ENCODE measurements at places on chromosomes 3 and 15.

DNA sequence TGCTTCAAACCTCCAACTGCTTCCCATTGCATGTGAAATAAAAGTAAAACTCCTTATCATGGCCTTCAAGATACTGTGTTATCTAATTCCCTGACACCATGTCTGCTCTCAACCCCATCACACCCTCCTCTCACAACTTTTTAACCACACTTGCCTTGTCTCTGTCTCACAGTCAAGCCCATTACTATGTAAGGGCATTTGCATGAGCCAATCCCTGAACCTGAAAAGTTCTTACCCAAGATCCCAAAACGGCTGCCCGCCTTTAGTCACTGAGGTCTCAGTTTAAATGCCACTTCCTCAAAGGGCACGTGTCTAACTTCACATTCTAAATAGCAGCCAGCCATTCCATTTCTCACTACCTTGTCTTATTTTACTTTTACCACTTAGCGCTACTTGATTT is 83.1 kb downstream of the SST start:
- no peak for DNase-seq

- no peak for DNase-seq
These were observed 24.9 kb upstream of the ATP2B2 start for GRCh38 chr3:10530241-10530640.

GRCh38 chr3:52442409-52443267 is 2.3 kb downstream of the SEMA3G start:
- no peak for DNase-seq

DNA sequence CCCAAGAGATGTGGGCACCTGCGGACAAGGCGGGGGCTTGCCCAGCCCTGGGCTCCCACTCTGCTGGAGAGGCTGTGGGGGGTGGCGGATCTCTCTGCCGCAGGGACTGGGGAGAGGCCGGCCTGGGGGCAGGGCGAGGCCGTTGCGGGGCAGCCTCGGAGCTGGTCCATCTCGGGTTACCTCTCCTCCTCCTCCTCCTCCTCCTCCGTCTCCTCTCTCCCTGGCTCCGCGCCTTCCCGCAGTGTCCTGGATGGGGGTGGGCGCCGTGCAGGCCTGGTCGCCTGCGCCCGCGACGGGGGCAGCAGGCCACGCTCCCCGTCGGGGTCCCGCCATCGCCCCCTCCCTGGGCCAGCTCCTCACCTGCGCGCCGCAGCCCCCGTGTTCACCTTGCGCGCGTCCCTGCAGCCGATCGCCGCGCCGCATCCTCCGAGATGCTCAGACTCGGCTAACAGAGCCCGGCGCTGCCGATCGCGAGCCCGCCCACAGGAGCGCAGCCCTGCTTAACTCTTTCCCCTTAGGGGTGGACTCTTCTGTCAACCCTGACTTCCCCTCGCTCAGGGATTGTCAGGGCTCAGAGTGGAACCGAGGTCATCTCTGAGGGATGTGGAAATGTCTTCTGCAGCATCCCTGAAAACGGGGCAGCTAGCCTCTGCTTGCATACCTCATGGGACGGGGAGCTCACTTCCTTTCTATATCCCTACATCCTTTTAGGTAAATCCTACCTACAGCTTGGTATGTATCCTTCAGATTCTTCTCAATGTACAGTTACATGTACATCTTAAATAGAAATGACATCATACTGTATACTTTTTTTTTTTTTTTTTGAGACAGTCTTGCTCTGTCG is at the start of gene PRRT3:
TSS of gene PRRT3 (minus strand) at position 447 of the 844 bp plus-strand sequence. CDS start 2,293 bp downstream, outside the sequence.
- no peak for DNase-seq

- no peak for DNase-seq
These were observed 27.3 kb downstream of the ENTPD3 start for GRCh38 chr3:40414270-40414669.

GRCh38 chr15:51736069-51736468 is 1.4 kb downstream of the LYSMD2 start:
- DNase-seq: no peak

GRCh38 chr15:29910068-29910467 is 87.8 kb upstream of the TJP1 start:
- no peak for DNase-seq

DNA sequence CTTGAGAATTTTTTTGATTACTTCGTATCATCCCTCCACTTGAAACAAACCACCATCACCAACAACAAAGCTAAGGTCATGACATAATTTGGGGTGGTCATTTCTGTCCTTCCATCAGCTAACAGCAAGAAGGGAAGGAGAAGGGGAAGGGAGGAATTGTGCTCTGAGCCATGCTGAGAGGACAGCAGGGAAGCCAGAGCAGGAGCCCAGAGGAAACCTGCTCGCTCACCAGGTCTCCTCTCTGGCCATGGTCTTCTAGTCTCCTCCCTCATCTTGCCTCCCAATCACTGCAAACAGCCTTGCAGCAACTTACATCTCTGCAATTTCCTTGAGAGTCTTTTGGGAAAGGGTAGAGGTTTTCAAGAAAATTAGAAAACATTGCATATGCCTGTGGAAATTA is 196.7 kb downstream of the SSR3 start:
- DNase-seq: no peak

GRCh38 chr3:166734734-166735133 is 645.4 kb downstream of the ZBBX start:
- no peak for DNase-seq

DNA sequence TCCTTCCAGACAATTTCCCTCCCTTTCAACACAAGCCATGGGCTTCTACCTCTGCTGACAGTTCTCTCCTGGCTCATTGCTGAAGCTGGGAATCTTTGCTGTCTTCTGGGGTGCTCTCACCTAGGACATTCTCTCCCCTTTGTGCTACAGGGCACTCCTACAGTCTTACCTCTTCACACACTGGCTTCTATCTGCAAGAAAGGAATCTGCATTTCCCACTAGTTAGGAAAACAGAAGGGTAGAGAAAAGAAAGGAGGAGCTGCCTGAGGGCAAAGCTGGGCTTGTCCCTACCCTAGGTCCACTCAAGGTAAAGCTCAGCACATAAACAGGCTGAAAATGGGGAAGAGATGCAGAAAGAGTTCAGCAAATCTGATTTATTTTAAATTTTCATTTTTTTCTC is 5.6 kb upstream of the ARGFX start:
- no peak for DNase-seq

GRCh38 chr3:100754563-100755334 is 45.5 kb downstream of the TFG start:
- DNase-seq: no peak

DNA sequence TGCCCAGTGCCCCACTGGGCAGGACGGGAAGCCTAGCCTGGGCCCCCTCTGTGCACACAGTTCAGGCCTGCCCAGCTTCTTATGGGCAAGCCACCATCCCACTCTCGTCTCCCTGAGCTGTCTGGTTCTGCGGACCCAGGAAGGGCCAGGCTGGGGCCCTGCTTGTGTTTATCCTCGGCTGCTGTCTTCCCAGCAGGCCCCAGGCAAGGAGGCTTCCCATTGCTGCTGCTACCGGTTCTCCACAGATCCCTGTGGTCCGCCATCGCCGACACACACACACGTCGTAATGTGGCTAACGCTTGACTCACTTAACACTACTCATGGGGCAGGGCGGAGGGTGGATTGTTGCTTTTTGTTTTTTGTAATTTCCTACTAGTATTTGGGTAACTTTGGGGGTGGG is 52.4 kb upstream of the SLC6A1 start:
- no peak for DNase-seq

DNA sequence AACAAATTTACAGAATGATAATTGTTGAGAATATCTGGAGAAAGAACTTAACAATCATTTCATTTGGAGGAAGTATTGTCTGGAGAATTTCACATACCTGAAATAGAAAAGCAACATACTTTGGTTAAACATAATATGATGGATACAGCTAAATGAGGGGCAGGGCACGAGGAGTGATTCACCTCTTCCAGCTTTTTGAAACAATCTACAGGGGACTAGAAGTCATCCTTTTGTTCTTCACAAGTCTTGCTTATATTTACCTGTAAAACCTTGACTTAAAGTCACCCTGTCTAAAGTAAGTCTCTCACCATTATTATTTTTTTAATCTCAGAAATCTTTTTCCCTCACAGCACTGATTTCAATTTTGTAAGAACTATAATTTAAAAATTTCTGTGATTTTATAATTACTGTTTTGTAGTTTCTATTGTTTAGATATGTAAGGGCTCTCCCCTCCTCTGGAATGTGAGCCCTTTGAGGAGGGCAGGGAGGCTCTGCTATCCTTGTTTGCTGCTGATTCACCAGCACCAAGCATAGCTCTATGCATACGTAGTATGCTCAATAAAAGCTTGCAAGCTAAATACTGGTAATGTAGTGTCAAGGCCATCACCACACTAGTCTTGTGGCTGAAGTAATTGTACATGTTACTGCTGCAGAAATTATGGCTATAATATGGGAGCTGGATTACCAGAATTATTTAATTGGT is 193.9 kb upstream of the THRB start:
- no peak for DNase-seq

- DNase-seq: no peak
These were observed 54.9 kb upstream of the SNRK start for GRCh38 chr3:43231276-43232000.

DNA sequence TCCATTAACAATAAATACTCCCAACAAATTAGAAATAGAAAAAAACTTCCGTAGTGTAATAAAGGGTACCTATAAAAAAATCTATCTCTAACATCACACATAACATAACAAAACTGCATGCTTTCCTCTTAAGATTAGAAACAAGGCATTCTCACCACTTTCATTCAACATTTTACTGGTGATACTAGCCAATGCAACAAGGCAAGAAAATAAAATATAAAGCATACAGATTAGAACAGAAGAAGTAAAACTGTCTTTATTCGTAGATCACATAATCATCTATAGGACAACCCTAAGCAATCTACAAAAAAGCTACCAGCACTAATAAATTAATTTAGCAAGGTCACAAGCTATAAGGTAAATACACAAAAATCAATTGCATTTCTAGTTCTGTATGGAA is 107.1 kb downstream of the PLD1 start:
- no peak for DNase-seq

GRCh38 chr15:98610991-98611390 is 37.3 kb upstream of the IGF1R start:
- no peak for DNase-seq

- DNase-seq: no peak
These were observed 109.4 kb upstream of the THSD4 start for GRCh38 chr15:71005895-71006294.

- DNase-seq: no peak
These were observed 64.7 kb downstream of the ISG20 start for GRCh38 chr15:88703533-88703932.

GRCh38 chr15:68057758-68058157 is 3.6 kb downstream of the PIAS1 start:
- DNase-seq: no peak

DNA sequence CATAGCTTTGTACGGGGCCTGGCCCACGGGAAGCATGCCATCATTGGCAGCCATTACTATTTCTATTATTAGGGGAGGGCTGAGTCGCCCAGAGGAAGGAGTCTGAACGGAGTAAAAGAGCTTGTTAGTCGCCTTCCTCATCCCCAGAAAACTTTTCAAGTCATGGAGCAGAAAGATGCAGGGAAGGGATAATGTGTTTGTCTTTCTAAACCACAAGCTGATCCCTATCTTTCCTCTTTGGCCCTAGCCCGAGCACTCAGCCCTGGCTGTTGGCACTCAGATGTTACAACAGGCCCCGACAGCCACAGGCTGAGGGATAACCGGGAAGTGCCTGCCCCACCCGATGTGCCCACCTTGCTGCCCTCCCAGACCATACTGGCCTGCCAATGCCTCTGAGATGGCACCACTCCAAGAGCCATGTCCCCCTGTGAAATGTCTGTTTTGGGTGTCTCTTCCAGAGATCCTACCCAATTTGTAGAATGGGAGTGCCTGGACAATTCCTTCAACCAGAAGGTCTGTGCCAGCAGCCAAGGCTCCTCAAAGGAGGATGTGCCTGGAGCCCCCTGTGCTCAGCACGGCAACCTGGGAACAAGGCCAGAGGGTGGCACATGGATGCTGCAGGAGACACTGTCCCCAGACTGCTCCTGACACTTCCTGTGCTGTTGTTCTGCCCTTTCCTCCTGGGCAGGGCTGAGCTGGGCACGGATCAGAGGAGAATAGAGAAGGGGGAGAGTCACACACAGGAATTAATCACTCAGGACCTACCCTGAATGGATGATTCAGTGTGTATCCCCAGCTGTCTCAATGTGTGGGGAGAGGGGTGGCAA is 10.8 kb downstream of the PAK6 start:
- DNase-seq: no peak

DNA sequence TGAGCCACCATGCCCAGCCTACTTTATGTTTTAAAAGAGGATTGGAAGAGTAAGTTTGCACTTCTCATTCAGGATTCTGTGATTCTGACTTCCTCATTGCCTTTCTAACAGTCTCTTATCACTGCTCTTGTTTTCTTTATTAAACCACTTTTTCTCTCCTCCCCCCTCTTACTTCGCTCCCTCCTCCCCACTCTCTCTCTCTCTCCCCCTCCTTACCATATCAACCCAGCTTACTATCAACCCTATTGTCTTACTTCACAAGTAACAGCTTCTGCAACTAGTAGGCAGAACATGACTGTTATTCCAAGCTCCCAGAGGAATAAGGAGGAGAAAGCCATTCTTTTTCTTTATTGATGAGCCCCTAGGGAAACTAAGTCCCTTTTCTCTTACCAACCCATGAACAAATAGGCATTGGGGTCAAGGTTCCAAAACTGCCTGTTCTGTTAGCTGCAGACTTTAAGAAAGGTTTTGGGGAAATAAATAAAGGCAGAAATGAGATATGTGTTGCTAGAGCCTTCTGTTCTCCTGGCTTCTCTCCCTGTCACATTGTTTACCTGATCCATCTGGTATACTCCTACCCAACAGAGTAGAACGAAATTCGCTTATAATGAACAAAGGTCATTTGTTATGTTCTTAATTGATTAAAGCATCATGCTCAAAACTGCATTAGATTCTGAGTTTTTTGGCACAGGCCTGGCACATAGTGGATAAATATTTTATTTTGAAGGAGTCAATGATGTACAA is 56.4 kb upstream of the RASGRP1 start:
- no peak for DNase-seq

DNA sequence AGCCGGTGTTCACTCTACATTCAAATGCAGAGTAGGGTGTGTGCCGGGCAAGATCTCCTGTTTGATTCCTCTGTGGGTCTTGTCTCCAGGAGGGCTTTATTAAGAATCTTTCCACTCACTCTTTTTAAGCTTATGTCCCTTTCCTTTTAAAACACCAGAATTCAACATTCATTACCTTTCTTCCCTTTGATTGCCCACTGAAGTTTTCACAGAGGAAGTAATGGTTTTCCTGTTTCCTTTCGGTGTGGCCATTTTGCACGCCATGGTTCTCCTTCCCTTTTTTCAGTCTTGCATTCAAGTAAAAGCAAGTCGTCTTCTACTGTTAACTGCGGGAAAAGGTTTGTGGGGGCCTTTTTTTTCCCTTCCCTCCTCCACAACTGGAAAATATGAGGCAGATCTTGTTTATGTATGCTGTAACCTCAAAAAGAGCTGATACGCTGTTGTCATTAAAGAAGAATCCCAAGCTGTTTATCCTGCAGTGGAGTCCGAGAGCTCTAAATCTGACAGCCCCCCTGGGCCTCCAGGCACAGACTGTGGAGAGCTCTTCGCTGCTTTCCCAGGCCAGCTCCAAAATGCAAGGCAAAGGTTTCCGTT is 40.5 kb downstream of the FILIP1L start:
- DNase-seq: no peak

GRCh38 chr3:46289966-46290365 is 47.7 kb downstream of the CCR3 start:
- DNase-seq: no peak
